ENCODE measurements at places on chromosomes 1 and 21.
A peak's percentile ranks its signal among the peaks of the same experiment; 100 is the strongest.

DNA sequence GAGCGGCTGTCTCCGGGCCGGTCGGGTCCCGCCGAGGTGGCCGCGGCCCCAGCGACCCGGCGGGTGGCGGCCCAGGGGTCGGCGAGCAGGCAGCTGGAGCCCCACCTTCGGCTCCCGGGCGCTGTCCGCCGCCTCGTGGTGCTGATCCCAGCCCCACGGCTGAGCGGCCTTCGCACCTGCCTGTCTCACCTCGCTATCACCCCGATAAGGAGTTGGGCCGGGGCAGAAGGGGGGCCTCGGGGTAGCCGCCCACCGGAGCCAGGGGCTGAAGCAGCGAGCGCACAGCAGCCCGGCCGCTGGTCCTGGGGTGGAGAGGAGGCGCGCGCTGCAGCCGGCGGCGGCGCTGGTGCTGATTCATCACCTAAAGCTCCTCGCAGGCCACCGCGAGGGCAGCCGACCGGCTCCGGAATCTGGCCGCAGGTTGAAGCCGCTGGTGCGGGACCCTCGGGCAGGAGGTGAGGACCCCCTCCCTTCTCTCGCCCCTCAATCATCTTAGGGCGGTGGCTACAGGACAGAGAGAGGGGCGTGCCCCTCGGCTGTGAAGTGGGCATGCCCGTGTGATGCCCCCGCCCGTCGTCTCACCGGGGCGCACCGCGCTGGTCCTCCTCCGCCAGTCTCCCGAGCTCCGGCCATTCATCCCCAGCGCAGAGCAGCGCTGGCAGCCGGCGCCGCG lies 575 bp downstream of the TRIM67 start:
- no peak for DNase-seq

DNA sequence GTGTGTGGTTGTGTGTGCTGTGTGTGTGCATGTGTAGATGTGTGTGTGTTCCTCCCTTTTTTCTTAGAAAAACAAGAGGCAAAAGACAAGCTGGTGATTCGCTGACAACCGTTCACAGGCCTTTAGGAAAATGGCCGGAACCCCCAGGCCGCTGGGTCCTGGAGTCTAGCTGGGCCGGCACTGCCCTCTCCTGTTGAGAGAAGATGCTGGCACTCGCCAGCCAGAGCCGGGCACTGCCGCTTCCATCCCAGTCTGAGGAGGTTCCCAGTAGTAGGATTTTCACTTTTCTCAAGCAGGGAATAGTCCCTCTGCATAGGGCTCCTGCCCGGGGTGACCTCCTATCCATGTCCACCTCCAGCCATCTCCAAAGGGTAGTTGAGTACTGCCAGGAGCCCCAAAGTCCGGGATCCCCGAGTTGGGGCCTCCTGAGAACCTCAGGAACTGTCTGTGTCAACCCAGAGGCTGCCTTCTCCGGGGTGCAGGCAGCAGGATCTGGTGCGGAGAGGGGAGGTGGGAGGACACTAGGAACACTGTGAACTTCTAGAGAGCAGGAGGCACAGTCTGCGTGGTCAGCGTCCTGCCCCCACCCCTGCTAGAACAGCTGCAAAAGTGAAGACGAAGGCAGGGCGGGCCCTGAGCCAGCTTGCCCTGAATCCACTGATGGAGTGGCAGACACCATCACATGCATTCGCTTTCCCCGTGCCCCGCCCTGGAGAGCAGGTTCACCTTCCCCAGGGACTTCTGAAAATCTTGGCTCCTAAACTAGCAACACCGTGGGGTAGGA lies 44.1 kb upstream of the ARHGEF16 start:
- DNase-seq: no peak

DNA sequence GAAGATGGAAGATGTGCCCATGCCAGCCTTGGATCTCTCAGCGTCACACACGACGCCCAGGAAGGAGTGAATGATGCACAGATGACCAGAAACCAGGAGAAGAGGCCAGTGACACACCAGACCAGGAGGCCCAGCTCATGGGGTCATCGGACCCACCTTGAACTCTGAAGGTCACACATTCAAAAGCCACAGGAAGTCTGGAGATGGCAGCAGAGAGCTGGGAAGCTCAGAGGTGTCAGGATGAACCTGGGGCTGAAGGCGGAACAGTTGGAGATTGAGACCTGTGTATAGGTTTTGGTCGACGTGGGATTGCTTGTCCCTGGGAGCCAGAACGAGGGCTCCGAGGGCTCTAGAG lies 43.6 kb downstream of the SLC19A1 start:
- DNase-seq: no peak

- DNase-seq: no peak
Measured at GRCh38 chr1:89425056-89425455, 61.2 kb downstream of the GBP6 start.

DNA sequence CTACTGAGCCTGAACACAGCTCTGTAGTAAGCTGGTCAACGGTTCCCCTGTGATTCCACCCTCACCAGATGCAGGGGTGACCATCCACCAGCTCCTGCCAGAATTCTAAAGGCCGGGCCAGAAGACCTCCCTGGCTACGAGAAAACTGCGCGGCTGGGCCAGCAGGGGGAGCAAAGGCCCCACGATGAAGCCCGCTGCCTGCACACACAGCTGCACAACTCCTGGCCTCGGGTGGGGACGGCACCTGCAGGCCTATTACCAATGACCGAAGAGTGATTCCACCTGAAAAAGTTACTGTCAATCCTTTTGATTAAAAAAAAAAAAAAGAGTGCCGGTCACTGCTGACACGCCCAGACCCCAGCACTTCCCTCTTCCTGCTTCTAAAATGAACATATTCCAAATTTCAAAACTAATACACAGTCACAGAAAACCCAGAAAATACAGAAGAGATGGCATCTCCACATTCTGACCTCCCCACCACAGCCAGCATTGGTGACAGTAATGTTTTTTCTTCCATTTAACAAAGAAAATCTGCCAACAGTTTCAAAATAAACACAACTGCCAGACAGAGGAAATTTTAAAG lies 49.8 kb upstream of the RIPK4 start:
- DNase-seq: peak; percentile 89

- DNase-seq: peak; percentile 55
Measured at GRCh38 chr1:205662135-205662738, 18.1 kb downstream of the SLC45A3 start.

- DNase-seq: no peak
Measured at GRCh38 chr1:204572923-204573922, 57.0 kb downstream of the MDM4 start.

GRCh38 chr1:114178936-114179335 lies 25.3 kb upstream of the SYT6 start:
- DNase-seq: no peak

DNA sequence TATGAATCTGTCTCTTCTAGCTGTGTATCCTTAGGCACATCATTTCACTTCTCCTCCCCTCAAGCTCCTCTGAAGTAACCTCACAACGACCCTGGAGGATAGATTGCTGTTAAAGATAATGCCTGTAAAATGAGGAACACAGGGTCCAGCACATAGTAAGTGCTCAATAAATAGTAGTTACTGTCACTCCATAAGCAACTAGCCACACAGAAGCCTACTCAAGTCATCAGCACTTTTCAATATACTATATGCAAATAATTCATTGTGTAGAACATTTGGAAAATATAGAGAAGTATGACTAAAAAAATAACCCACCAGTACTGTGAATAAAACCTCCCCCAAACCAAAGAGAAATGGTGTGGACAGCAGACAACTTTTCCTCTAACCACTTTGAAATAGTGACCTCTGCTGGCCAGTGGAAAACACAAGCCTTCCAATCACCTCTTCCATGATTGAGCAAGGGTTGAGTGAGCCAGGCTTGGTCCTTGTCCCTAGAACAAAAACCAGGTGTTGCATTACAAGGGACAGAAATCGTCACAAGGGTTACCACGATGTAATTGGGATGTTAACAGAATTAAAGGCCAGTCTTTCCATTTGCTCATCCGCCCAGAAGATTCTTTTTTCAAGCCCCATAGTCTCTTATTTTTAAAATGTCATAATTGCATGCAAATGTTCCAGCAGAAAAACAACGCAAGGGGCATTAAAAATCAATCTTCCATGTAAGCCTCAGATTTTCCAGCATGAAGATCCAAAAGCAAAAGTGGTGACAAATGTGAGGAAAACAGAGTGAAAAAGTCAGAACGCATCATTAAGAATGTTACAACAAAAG lies 15.7 kb upstream of the GLIS1 start:
- no peak for DNase-seq

All from spleen (tissue), 13 donors.